ENCODE measurements at places on chromosomes 13 and 19. TPM values are rescaled to one million over a fixed set of nuclear protein-coding genes. Genes with fewer than 3 reads are reported as not detected.

Gene OR7A5
- not detected for total RNA-seq

Gene FAM216B
- total RNA-seq: not detected

Gene SIGLECL1
- total RNA-seq: not detected

Gene CXCL17
- not detected for total RNA-seq

Gene DACH1
- 20.0 TPM for total RNA-seq

Gene TMEM238
- total RNA-seq: 6.0 TPM

Gene ANGPTL8
- total RNA-seq: 0.39 TPM

Gene GIPR
- 0.28 TPM for total RNA-seq

Gene ZIC5
- total RNA-seq: not detected

Gene ZNF66
- 12.7 TPM for total RNA-seq

Gene TMEM255B
- total RNA-seq: 13.3 TPM

Measured in adrenal gland (tissue), 19 donors.